ENCODE measurements at places on chromosomes 3 and 15.

GRCh38 chr15:71136159-71136783 is 21.0 kb downstream of the THSD4 start:
- DNase-seq: no peak

- DNase-seq: no peak
Observed at GRCh38 chr15:40069178-40070165, 30.5 kb upstream of the SRP14 start.

DNA sequence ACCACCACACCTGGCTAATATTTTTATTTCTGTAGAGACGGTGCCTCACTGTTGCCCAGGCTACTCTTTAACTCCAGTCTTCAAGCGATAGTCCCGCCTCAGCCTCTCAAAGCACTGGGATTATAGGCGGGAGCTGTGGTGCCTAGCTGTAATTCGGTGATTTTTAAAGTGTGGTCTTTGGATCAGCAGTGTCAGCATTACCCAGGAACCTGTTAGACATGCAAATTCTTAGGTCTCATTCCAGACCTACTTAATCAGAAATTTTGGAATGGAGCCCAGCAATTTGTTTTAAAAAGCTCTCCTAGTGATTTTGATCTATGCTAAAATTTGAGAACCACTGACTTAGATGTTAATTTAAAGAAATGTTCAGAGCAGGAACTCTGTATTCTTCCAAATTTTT is 51.9 kb downstream of the GOLM2 start:
- DNase-seq: no peak

DNA sequence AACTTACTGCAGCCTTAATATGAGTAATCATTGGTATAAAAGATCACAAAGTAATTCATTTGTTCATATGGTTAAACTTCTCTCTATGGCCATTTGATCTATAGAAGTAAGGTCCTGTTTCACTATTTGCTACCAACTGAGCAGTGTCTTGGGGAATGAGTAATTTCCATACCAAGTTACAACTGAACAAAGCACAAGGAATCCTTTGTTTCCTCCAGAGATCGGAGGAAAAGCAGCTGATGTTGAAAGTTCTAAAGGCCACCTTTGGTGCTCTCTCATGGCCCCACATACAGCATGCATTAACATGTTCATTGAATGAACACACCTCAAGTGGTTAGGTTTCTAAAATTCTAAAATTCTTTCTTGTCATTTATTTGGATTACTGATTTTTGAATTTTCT is 7.1 kb upstream of the CNTN3 start:
- DNase-seq: no peak

DNA sequence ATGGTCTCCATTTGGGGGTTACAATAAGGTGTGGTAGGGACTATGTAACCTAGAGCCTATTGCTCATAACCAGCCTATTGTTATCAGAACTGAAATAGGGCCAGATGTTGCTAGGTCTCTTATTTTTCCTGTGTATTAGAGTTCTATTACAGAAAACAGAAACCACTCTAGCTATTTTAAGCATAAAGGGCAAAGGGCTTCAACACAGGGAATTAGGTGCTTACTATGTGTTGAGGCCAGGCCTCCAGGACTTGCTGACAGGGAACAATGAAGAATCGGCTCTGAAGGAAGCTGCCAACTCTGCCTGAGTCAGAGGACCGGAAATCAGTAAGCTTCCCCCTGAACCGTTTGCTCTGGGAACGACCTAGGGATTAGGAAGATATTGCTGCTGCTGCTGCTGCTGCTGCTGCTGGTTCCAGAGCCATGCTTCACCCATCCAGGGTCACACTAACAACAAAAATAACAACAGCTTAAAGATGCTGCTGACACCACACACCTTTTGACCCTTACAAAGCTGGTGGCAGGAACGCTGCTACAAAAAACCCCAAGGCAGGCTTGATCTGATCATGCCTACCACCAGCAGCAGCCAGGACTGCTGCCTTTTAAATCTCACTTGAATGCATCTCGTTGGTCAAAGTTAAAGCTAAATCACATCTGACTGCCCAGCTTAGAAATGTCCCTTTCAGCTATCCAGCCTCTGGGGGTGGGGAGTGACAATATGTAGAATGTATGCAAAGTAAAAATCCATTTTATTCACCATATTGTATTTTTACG is 276.9 kb upstream of the IL12A start:
- no peak for DNase-seq

GRCh38 chr3:141680620-141681389 is 57.3 kb upstream of the RNF7 start:
- DNase-seq: no peak

DNA sequence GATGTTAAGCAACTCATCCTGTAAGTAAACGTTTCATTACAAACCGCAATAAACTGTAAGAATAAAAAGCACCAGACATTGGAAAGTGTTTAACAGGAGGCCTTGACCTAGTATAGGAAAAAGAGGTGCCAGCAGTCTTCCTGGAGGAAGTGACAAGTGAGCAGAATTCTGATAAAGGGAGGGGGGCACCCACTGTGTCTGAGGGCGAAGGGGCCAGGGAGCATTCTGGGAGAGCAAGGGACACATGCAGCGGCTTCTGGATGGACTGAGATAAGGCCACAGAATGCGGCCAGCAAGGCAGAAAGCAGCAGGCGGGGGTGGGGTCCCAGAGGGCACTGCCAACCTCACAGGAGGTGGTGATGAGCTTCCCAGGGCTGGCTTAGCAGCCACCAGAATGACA is 80.2 kb downstream of the MTHFS start:
- no peak for DNase-seq

- DNase-seq: no peak
Observed at GRCh38 chr15:57031082-57031481, 112.6 kb downstream of the TCF12 start.

- no peak for DNase-seq
Observed at GRCh38 chr3:143963946-143964345, 7.7 kb upstream of the DIPK2A start.

- DNase-seq: no peak
Observed at GRCh38 chr3:69821133-69821532, 81.9 kb downstream of the MITF start.

DNA sequence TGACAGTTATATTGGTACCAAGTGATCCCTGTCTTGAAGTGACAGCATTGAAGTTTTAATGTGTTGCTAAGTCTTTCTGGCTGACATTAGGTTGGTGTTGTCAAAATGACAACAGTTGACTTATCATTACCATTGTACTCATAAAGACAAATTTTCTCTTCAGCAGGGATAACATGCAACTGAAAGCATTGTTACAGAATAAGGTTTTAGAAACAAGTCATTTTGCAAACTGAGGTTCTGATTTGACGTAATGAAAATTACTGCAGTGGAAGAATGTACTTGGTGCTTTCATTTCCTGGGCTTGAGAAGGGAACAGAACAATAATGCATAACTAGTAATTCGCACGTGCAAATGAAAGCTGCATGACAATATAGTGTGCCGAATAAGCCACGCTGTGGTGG is 75.1 kb downstream of the MOBP start:
- DNase-seq: no peak

GRCh38 chr15:100661156-100661555 is 58.8 kb downstream of the ASB7 start:
- DNase-seq: no peak

GRCh38 chr3:79497447-79498111 is 270.2 kb downstream of the ROBO1 start:
- DNase-seq: no peak
